NCI-H1092 (cell line): ENCODE measurements at places on chromosomes 16 and 17.

- DNase-seq: peak; percentile 79
Observed at GRCh38 chr17:43530288-43531081, 15.7 kb downstream of the ETV4 start.

DNA sequence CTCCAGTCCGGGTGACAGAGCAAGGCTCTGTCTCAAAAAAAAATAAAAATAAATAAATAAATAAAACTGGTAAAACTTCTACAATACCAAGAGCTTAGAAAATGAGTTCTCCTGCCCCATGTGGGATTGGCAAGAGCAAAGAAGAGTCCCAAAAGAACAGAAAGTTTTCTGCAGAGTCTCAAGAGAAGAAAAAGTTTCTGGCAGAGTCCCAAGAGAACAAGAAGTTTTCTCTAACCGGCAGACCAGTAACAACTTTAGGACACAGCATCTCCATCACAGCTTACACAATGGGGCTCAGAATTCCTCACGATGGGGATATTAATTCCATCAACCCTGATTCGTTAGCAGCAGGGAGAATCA, 1.1 kb downstream of the SLC39A11 start:
- DNase-seq: no peak

DNA sequence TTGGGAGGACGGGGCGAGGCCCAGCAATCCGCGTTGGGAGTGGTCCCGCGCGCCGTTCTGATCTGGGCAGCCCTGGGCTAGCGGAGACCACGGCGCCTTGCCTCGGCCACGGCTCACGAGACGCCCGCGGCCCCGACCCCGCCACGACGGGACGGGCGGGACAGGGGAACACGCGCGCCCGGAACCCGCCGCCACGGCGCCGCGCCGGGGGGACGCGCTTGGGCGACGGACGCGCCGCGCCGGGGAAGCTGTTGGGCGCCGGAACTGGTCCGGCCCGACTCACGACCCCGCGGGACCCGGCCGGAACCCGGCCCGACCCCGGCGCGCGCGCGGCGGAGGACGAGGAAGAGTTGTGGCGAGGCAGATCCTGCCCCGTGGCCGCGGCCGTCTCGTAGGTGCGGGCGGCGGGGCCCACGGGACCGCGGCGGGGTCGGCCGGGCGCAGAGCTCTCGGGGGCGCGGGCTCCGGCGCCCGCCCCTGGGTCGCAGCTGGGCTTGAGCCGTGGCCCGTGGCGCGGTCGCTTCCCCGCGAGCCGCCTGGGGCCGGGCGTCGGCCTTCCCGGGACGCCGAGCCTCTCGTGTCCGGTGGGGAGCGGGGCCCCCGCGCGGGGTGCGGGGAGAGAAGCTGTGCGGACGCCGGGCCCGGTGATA, at the start of gene ACSF3:
TSS of gene ACSF3 (plus strand) at position 251 of the 650 bp plus-strand sequence. CDS start 6,830 bp downstream, outside the sequence.
- DNase-seq: peak; percentile 35

DNA sequence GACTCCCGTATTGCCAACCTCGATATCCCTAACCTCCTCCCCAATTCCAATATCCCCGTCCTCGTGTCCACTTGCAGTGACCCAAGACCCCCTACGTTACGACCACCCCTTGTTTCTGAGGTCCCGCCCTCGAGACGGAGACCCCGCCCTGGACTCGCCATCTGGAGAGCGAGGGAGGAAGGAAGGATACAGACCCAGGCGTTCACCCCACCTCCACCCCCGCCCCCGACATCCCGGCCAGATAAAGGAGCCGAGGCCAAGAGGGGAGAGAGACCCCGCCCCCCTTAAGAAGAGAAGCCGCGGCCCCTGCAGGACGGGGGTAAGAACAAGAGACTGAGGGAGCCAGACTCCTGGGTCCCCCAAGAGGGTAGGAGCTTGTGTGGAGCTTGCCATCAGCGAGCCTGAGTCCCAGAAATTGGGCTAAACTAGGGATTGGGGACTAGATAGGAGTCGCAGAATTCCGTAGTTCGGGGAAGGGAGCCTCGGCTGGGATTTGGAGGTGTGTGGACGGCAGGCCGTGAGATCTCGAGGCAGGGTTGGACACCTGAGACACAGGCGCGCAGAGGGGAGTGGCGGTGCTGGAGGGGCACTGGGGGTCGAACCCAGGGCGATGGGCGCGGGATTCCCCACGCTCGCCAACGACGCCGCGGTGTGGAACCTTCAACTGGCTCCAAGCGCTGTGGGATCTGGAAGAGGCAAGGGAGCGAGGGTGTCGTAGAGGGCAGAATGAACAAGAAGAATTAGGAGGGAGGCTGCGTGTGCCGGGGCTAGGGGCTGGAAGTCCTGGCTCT, at the start of gene BCL6B:
TSS of gene BCL6B (plus strand) at position 270 of the 791 bp plus-strand sequence. CDS start 622 bp downstream, outside the sequence.
- no peak for DNase-seq

- no peak for DNase-seq
Observed at GRCh38 chr16:193441-193840, 13.2 kb downstream of the HBQ1 start.

- no peak for DNase-seq
Observed at GRCh38 chr17:77332034-77332971, 191.5 kb downstream of the SEC14L1 start.

- no peak for DNase-seq
Observed at GRCh38 chr17:43791589-43791988, 11.4 kb downstream of the CFAP97D1 start.

GRCh38 chr17:10743316-10744009, 13.6 kb upstream of the TMEM220 start:
- no peak for DNase-seq

DNA sequence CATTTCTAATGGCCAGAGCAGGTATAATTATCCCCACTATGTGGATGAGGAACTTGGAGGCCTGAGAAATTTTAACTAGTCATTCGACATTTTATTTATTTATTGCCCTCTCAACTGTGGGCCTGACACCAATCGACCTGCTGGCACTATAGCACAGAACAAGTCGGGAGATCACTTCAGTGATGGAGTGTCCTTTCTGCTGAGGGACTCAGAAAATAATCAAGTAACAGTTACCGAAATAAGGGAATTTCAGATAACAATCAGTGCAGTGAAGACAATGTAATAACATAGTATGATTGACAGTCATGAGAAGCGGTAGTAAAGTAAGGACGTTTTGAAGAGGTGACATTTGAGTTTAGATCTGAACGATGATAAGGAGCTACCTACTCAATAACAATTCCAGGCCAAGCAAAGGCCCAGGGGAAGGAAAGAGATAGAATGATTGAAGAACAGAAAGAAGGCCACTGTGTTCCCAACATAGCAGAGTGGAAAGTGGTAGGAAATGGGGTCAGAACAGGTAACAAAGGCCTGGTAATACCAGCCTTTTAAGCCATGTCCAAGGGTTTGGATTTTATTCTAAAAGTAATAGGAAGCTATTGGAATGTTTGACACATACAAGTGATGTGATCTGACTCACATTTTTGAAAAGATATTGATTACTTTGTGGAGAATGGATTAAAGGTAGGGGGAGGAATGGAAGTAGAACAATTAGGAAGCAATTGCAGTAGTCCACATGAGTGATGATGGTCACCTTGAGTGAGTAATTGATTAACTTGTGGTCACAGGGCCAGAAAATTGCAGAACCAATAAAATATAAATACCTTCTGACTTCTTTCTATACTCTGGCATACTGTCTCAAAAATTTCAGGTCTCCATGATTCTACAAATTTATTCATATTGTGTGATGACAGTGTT, 1.4 kb downstream of the STXBP4 start:
- DNase-seq: no peak

GRCh38 chr17:36980280-36980761, 31.6 kb downstream of the AATF start:
- no peak for DNase-seq

DNA sequence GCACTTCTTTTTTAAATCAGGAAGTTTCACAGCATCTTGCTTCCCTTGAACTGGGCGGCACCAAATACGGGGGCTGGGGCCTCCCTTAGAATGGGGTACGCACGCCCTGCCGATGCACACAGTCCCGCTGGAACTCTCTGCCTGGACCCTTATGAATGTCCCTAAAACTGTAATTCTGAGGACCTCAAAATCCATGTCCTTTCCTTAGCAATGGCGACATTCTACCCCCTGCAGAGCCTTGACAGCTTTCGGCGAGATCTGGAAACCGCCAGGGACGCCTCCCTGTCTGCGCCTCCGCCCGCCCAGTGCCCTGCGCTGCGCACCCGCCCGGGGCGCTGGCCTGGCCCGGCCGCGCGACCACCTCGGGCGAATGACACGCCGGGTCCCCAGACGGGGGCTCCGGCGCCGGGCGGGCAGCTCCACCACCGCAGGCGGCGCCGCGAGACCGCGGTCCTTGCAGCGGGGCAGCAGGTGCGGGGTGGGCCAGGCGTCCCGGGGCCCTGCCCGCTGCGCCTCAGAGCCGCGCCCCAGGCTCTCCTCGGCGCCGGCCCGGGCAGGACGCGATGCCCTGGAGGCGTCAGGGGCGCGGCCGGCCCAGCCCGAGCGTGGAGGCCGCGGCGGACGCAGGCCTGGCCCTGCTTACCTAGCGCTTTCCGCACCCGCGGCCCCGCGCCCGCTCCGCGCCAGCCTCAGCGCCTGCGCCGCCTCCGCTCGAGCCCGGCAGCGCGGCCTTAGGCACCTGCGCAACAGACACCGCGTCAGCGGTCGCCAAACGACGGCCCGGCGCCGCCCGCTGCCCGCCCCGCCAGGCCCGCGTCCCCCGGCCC, 548 bp downstream of the HAGH start:
- peak; percentile 69 for DNase-seq

DNA sequence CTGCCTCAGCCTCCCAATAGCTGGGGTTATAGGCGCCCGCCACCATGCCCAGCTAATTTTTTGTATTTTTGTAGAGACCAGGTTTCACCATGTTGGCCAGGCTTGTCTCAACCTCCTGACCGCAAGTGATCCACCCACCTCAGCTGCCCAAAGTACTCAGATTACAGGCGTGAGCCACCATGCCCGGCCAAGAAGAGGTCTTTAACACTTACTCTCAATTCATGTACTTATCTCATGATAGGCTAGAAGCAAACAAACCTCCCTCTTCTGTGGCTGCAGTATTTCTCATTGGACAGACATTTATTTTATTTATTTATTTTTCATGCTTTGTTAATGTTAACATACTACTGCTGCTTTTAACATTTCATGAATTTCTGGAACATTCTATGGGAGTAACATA, 7.0 kb upstream of the NT5C start:
- no peak for DNase-seq

- no peak for DNase-seq
Observed at GRCh38 chr17:63399856-63400255, 46.2 kb downstream of the CYB561 start.

GRCh38 chr16:13109171-13109570, 207.8 kb downstream of the SHISA9 start:
- no peak for DNase-seq

DNA sequence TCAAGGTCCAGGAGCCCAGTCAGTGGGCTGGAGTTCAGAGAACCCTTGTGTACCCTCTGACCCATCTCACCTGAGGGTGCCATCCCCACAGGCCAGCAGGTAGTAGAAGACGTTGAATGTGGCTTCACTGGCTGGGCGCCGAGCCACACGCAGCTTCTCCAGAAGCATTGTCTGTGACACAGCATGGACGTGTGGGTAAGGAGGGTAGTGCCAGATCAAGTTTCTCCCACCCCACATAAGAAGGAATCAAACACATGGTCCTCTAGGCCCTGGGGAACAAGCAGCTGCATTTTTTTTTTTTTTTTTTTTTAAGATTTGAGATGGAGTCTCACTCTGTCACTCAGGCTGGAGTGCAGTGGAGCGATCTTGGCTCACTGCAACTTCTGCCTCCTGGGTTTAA, 60.9 kb downstream of the MYO18A start:
- no peak for DNase-seq

GRCh38 chr16:52283018-52283417, 263.9 kb downstream of the TOX3 start:
- DNase-seq: no peak

GRCh38 chr16:50279504-50279865, 13.1 kb downstream of the ADCY7 start:
- no peak for DNase-seq

DNA sequence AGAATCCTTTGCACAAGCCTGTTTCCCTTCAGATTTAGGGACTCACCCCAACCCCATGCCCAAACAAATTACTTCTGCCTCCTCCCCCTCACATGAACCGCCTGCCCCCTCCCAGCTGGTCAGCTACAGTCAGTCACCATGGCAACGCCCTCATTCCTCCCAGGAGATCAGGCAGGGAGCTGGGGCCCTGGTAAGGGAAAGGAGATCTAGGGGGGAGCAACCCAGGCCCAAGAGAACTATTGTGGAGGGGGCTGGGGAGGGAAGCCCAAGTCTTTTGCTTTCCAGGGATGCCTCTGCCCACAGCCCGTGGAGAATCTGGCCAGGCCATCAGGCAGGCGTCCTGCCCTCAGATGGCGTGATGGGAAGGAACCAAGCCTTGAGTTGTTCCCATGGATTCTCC, 2.8 kb downstream of the FAM171A2 start:
- no peak for DNase-seq

- DNase-seq: no peak
Observed at GRCh38 chr17:48123111-48123510, 15.5 kb downstream of the SNX11 start.

- no peak for DNase-seq
Observed at GRCh38 chr17:75191584-75191983, 8.8 kb upstream of the SUMO2 start.

- DNase-seq: no peak
Observed at GRCh38 chr16:50853329-50853728, 111.4 kb downstream of the CYLD start.

- DNase-seq: no peak
Observed at GRCh38 chr17:72184805-72185204, 64.0 kb downstream of the SOX9 start.

DNA sequence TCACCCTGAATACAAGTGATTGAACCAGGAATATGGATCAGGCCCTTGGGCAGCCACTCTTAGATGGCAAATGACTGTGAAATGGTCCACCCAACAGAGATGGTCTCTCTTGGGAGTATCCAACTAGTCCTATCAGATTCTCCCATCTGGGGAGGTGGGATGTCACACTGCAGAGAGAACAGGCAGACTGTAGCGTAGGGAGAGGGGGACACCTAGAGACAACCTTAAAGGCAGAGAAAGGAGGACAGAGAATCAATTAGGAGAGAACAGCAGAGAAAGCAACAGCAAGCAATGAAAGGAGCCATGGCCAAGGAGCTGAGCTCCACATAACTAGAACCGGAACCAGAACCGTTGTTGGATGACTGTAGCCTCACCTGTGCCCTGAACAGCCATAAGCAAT, 37.2 kb downstream of the IQCK start:
- DNase-seq: no peak

- peak; percentile 70 for DNase-seq
Observed at GRCh38 chr16:3012246-3012645, 477 bp upstream of the CLDN9 start.

- no peak for DNase-seq
Observed at GRCh38 chr17:78111016-78111726, 17.4 kb downstream of the TMC6 start.

- no peak for DNase-seq
Observed at GRCh38 chr17:75260641-75261335, 618 bp downstream of the GGA3 start.

GRCh38 chr17:28059675-28060074, 17.2 kb downstream of the NLK start:
- DNase-seq: no peak
